ENCODE measurements at places on chromosomes 1 and 21.
A peak's percentile ranks its signal among the peaks of the same experiment; 100 is the strongest.

GRCh38 chr1:215489771-215490565, 77.1 kb upstream of the KCTD3 start:
- DNase-seq = no peak

DNA sequence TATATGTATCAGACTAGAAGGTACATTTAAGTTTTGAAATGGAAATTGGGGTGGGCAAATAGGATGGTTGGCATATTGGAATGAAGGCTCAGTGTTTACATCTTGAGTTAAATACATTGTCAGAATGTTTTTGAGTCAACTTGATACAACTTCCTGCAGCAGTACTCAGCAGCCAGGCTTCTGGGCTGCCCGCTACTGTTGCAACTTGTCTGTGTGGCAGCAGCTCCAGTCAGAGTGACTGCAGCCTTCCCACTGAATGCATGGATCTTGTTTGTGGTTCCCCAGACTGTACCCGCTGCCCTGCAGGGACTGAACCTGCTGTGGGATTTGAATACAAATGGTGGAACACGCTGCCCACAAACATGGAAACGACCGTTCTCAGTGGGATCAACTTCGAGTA, 24.9 kb upstream of the SARS1 start:
- no peak for DNase-seq

DNA sequence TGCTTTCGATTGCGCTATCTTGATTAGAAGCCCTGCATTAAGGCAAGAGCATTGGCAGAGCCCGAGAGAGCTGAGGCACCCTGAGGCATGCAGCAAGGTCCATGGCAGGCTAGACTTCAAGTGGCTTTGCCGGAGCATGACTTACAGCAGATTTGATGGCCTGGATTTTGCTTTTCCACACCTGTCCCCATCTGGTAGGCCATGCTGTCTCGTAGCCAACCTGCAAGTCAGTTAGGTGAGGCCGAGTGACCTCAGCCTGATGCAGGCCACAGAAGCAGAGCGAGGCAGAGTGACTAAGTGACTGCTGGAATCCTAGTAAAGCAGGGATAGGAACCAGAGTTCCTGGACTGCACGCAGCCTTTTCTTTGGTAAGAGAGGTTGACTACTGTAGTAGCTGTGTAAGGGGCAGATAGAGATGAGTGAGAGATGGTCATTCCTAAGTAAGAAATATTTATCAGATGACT, 148.9 kb downstream of the PBX1 start:
- DNase-seq = no peak

GRCh38 chr1:68448365-68448764, 1.4 kb downstream of the RPE65 start:
- no peak for DNase-seq

DNA sequence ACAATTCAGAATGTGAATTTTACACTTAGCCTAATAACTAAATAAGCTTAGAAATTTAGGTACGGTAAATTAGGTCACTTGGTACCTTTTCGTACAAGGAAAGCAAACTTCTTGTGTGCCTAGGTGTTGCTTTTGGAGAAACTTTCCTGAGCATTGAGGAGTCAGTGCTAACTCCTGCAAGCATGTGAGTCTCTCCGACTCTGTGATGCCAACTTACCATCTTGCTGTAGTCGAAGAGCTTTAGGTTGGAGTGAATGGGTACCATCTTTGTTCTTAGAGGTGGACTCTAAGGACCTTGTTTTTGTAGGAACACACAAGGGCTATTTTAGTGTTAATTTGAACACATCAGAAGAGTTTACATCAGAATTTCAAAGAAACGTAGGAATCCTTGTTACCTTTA, 688.9 kb downstream of the USP25 start:
- no peak for DNase-seq

- DNase-seq = no peak
Observed at GRCh38 chr1:238196516-238196915, 305.8 kb upstream of the ZP4 start.

- no peak for DNase-seq
Observed at GRCh38 chr1:32685498-32685897, 17.1 kb downstream of the SYNC start.

- DNase-seq = no peak
Observed at GRCh38 chr1:22908880-22909426, 63.7 kb downstream of the LACTBL1 start.

GRCh38 chr1:91683598-91683951, 182.9 kb downstream of the CDC7 start:
- no peak for DNase-seq

DNA sequence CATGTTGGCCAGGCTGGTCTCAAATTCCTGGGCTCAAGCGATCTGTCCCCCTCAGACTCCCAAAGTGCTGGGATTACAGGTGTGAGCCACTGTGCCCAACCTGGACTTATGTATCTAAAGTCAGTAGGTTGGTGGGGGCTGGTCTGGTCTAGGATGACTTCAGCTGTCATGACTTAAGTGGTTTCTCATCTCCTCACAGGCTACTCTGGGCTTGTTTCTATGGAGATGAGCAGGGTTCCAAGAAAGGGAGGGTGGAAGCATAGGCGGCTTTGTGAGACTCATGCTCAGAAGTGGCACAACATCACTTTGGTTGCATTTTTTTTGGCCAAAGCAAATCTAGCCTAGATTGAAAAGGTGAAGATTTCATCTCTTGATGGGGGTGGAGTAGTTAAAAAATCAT, 115.9 kb upstream of the IVNS1ABP start:
- no peak for DNase-seq

DNA sequence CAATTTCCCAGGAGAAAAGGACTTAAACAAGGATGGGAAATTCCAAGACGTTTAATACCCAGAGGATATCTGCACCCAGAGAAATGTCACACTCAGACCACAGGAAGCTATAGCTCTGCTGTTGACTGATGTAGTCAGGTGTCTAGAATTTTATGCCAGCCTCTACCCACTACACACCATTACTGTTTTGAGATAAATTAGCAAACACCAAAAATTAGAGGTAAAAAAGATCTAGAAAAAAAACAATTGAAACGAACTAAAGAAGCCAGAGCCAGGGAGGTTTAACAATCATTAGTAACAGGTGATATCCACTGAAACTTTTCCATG, 519.9 kb downstream of the SMYD3 start:
- no peak for DNase-seq

DNA sequence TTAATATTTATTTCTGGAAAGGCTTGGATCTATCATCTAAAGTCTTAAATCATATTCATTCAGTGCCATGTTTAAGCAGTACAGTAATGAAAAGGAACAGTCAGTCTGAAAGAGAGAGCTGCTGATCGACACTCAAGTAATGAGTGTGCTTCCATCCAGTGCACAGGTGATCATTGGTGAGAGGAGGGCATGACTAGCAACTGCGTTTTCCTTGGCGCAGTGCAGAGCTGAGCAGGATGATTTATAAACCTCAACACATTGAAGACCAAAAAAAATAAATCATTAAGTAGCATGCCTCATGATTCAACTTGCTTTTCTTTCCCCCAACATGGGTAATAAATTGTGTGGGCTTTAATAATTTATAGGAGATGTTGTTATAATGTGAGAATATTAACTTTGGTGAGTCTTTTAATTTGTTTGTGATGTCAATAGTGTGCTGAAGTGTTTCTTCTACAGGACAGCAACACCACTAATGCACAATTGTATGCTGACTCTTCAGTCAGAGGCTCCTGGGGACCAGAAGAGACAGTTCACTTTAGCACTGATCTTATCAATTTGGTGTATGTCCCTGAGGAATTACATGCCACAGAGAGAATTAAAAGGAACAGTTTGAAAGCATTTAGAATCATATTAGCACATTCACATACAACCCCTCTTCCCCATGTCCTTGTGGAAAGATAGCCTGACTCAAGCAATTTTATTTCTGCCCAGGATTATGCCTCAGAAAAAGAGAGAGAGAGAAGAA, 199.7 kb upstream of the ADGRL2 start:
- no peak for DNase-seq

DNA sequence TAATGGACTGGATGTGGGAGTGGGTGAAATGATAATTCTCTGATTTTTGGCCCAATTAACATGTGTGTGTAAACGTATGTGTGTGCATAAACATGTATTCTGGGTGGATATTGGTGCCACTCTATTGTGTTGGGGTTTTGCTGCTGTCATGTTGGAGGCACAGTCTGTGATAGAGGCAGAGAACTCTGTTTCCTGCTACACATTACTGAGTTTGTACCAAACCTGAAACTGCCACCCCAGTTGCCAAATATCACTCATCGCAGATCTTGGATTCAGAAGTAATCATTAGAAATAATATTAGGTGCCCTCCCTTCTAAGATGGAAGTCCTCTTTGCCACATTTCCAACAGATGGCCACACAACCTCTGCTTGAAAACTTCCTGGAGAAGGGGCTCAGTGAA, 13.8 kb downstream of the FASLG start:
- DNase-seq = no peak

- DNase-seq = peak; percentile 55
Observed at GRCh38 chr1:31955917-31956736, 18.0 kb upstream of the PTP4A2 start.

- DNase-seq = no peak
Observed at GRCh38 chr21:34647555-34647954, 21.2 kb upstream of the CLIC6 start.

DNA sequence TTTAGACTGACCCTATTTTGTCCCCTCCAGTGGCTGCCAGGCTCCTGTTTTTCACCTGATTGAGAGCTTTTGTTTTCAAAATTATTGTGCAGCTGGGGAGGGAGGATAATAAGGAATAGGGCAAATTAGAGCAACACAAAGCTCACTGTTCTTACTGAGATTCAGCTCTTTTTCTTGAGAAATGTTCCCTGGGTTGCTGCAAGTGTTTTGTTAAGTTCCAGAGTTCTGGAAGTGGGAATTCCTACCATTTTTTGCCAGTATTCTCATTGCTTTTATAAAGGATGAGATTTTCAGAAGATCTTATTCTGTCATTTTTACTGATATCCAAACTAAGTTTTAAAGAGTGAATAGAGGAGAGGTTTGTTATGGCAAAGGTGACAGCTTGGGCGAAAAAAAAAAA, 417.7 kb downstream of the SIPA1L2 start:
- no peak for DNase-seq

GRCh38 chr1:98688110-98688739, 26.7 kb downstream of the SNX7 start:
- no peak for DNase-seq

DNA sequence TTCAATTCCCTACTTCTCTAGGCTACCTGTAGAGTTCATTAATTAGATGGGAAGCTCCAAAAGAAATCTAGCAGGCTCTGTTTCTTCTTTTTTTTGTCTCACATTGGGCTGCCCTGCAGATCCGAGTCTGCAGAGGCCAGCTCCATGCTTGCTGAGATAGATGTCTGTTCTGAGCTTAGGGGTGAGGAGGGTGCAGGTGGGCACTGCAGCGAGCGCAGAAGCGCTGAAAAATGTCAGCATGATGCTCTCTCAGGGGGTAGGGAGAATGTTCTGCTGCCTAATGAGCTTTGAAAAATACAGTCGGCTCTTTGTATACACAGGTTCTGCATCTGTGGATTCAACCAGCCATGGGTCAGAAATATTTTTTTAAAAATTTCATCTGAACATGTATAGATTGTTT, 56.8 kb upstream of the KCNA3 start:
- no peak for DNase-seq

GRCh38 chr1:34648501-34648900, 106.3 kb upstream of the GJB5 start:
- no peak for DNase-seq

GRCh38 chr1:29243871-29244200, 7.5 kb downstream of the PTPRU start:
- DNase-seq = no peak

DNA sequence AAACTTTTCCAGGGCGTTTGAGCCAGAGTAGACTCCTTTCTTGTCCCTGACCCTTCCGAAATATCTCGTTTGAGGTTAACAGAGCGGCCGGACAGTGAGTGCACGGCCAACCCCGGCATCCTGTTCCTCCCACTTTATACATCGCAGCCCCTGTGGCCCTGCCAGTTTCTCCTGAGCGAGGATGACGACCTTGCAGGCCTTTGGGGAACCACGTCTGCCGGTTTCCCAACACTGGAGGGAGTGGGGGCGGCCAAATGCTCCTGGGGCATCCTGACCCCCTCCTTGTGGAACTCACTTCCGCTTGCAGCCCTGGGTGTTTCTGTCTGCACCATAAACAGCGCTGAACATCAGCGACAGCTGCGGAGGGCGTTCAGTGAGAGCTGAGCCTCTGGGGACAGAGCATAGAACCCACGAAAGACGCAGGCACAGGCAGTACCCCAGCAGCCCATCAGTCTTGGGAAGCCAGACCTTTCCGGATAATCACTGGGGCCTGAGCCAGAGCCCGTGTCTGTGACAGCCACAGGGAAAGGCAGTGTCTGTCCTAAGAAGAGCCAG, 4.8 kb upstream of the KCNAB2 start:
- DNase-seq = no peak

GRCh38 chr1:210372931-210373627, 44.4 kb downstream of the HHAT start:
- DNase-seq = no peak

GRCh38 chr1:76571248-76571647, 296.0 kb upstream of the ST6GALNAC5 start:
- no peak for DNase-seq

GRCh38 chr1:25692560-25692959, 76.0 kb downstream of the MAN1C1 start:
- DNase-seq = no peak

DNA sequence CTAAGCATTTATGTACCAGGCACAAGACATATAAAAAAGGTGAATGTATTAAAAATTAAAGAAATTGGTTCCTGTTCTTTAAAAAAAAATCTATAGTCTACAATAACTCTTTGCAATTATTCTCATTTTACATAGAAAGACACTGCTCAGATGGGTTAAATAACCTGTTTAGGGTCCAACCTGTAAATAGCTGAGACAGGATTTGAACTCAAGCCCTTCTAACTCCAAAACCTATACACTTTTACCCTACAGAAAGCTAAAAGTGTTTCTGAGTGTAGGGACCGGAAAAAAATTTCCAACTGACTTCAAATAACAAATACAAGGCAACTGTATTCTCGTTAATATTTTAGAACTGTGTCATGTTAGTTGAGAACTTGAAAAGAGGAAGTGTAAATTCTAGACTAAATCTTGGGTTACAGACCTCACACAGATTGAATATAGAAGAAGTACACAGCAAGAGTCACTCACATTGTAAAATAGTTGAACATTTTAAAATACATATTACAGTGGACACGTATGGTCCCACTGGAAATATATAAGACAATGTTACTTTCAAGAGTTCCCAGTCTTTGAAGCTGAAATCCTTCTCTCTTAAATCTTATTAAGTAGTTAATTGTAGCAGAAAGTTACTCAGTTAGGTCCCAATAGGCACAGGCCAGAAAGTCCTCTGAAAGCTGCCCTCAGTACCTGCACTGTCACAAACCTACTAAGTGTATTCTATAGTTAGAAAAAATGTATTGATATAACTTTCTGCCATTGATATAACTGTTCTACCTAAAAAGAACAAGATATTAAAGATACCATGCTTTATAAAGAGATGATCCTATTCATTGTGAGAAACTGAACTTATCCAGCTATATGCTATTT, 7.3 kb downstream of the EDEM3 start:
- DNase-seq = no peak

DNA sequence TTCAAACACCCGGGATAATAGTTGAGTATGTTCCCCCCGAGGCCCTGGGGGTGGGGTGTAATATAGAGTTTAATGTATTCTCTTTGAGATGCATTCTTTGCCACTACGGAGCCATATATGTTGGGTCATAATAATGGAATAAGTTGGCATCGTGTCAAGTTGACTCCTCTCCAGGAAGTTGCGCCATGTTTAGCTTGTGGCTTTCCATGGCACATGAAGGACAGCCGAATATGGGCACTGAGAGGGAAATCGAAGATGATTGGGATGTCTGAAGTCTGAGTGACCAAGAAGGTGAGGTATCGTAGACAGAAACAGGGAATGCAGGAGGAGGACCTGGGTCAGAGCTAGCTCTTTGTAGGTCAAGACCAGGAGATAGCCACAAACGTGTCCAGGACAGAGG, 92.6 kb downstream of the PAX7 start:
- no peak for DNase-seq
